ENCODE measurements at places on chromosomes 2 and 18.

- DNase-seq: no peak
Observed at GRCh38 chr2:198441246-198441645, 636.9 kb downstream of the PLCL1 start.

GRCh38 chr2:237978058-237978712 is 11.4 kb downstream of the UBE2F start:
- no peak for DNase-seq

DNA sequence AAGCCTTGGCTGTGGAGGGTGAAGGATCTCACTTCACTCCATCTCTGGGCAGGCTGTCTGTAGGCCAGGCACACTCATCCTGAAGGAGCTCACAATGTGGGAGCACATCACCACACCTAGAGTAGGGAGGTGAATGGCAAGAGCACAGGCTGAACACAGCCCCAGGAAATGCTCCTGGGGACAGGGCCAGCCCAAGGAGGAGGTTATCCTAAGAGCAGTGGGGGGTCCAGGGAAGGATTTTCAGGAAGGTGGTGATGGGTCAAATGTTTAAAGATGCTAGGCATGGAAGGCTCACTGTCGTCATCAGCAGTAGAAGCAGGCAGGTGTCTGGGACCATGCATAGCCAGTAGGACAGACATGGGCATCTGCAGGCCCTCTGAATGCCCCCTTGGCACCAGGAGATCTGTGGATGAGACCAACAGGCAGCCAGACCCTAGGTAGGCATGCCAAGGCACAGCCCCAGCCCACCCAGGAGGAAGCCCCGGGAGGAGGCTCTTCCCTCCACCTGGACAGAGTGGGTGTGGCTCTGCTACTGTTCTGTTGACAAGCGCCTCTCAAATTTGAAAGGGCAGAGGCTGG is 91.7 kb upstream of the RAB6C start:
- no peak for DNase-seq

GRCh38 chr2:119005555-119005954 is 63.6 kb downstream of the MARCO start:
- no peak for DNase-seq

GRCh38 chr2:9300214-9300613 is 93.6 kb downstream of the ASAP2 start:
- no peak for DNase-seq

DNA sequence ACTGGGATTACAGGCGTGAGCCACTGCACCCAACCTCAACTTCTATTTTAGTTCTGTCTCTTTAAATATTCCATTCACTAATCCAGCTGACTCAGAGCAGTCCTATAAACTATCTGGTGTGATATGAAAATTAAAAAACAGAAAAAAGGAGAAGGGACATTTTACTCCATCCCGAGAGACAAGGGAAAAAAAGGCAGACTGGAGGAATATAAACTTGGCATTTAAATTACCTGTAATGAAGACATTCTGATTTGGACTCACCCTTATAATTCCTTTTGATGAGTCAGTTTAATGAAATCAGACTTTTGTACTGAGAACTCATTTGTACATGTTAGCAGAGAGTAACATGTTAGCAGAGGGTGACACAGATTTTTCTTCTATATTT is 74.8 kb upstream of the RIOK3 start:
- no peak for DNase-seq

- peak; percentile 37 for DNase-seq
Observed at GRCh38 chr18:11849841-11850634, 1.2 kb upstream of the CHMP1B start.

DNA sequence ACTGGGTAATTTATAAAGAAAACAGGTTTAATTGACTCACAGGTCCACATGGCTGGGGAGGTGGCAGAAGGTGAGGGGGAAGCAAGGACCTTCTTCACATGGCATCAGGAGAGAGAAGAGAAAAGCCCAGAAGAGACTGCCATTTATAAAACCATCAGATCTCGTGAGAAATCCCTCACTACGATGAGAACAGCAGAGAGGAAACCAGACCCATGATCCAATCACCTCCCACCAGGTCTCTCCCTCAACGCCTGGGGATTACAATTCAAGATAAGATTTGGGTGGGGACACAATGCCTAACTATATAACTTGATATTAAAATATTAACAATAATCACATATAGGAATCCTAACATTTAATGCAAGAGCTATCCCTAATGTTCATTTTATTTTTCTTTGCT is 31.8 kb downstream of the MEMO1 start:
- no peak for DNase-seq

GRCh38 chr2:94987074-94988020 is 38.2 kb upstream of the MAL start:
- DNase-seq: no peak

GRCh38 chr18:11654736-11655605 is 34.1 kb upstream of the GNAL start:
- peak; percentile 17 for DNase-seq

DNA sequence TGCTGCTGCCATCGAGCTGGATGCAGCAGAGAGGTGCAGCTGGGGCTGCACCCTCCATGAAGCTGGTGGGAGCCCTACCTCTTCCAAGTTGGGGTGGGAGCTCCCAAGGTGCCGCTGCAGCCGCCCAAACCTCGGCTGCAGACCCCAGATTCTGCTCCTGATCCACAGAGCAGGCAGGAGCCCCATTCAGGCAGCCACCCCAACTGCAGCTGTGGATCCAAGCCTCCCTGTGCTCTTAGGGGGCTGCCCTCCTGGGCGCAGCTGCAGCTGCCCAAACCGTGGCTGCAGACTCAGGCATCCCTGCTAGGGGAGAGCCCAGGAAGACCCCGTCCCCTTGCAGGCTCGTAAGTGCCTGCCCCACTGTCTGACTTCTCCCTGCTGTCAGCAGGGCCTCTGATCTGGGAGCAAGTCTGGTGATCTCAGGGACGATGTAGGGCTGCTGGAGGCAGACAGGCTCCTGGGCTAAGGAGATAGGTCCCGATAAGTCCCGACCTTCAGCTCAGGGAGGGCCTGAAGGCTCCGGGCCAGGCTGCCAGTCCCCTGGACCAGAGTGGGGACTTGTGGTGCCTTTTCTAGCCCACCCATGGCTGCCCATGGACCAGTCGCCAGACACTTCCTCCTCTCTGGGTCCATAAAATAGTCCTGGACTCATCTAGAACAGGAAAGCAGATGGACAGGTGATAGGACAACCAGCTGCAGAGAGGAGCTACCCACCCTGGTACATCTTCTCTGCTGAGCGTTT is 767.1 kb upstream of the CDH7 start:
- no peak for DNase-seq

DNA sequence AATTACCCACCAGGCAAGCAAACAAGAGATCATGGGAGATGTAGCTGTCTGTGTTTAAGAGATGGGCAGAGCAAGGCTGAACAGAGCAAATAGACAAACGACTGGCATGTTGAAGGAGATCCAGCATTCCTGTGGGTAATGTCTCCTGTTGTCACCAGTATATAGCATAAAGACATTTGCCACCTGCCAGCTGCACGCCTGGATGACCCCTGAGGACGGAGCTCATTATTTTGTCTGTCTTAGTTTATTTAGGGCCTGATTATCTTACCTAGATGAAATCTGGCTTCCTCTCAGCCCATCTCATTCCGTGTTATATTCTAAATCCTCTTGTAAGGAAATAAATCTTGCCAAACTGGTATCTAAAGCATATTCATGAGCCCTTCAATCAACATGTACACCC is 510.3 kb upstream of the LINC00305 start:
- no peak for DNase-seq

GRCh38 chr2:59440491-59440890 is 1113.0 kb downstream of the BCL11A start:
- DNase-seq: no peak

- no peak for DNase-seq
Observed at GRCh38 chr2:187360286-187360685, 87.8 kb downstream of the CALCRL start.

- no peak for DNase-seq
Observed at GRCh38 chr2:173119944-173120343, 44.3 kb downstream of the MAP3K20 start.

DNA sequence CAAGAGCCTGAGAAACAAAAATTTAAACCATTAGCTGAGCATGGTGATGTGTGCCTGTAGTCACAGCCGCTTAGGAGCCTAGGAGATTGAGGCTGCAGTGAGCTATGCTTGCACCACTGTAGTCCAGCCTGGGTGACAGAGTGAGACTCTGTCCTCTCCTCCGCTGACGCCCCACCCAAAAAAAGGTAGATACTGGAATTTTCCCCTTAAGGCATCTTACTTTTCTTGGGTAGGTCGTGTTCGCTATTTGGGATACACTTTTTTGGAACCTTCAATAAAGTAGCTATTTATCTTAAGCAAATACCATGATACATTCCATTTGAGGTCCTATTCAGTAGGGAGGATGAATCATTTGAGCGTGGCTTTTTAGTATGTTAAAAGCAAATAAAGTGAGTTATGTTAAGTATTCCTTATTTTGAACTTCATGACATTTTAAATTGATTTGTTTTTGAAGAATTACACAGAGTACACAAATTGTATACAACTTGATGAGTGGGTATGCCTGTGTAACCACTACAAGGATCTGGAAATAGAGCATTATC is 38.7 kb downstream of the RALBP1 start:
- no peak for DNase-seq

DNA sequence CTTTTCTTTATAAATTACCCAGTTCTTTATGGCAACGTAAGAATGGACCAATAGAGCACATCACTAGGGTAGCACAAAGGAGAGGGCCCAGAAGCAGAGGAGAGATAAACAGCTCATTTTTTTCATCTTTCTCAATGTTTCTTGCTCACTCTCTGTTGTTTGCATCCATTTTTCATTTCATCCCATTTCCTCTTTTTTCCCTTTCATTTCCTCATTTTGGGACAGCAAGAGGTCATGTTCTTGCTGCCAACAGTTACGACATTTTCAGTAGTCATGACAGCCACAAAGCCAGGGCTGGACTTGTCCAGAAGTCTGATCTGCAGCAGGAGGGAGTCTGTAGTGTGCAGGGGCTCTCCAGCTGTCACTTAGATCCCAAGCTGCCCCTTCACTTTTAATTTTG is 52.7 kb upstream of the CYP1B1 start:
- no peak for DNase-seq

- DNase-seq: no peak
Observed at GRCh38 chr2:10036095-10036884, 7.1 kb upstream of the KLF11 start.

DNA sequence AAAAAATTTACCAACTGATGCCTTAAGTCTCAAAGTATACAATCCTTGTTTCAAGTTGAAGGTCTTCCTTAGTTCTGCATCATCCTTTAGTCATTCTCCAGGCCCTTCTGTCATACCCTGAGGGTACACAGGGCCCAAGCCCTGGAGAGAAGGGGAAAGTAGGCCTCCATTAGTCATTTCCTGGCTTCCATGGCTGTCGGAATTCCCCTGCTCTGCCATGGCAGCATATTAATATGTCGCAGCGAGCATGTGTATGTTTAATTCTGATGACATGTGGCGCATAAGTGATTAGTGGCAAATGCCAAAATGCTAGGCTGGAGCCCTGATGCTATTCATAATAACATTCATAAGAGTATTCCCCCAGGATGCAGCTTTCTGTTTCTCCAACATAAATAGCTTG is 22.1 kb downstream of the GPR39 start:
- no peak for DNase-seq

All from activated CD4-positive, alpha-beta T cell treated with anti-CD3 and anti-CD28 coated beads, Interleukin-2, amount 50 U/mL, for 24 hours (primary cell).